ENCODE measurements at places on chromosomes 1 and 21.

- no peak for DNase-seq
Observed at GRCh38 chr1:77991638-77992037, 12.8 kb upstream of the FUBP1 start.

DNA sequence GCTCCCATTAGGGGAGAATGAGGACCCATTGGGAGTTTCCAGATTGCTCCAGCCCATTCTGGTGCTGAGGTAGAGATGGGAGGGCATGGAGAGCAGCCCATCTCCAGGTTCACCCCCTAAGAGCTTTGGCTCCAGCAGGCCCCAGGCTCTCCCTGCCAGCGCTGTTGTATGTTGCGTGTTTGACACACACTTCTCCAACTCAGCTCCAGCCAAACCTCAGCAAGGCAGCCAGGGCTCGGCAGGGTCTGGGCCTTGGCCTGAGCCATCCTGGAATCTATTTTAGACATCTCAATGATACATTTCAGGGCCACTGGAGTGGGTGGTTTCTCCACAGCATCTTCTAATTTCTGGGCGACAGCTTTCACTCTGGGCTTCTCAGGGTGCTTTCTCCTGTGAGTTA is 117.0 kb downstream of the NAV1 start:
- DNase-seq, result no peak

- no peak for DNase-seq
Observed at GRCh38 chr1:185644531-185644930, 89.7 kb upstream of the HMCN1 start.

GRCh38 chr21:28663111-28663693 is 329.5 kb downstream of the LTN1 start:
- no peak for DNase-seq

- no peak for DNase-seq
Observed at GRCh38 chr1:9410737-9411297, 118.1 kb downstream of the SPSB1 start.

- no peak for DNase-seq
Observed at GRCh38 chr1:23629708-23630290, 61.8 kb upstream of the RPL11 start.

GRCh38 chr1:109204484-109204883 is 9.2 kb upstream of the SARS1 start:
- no peak for DNase-seq

DNA sequence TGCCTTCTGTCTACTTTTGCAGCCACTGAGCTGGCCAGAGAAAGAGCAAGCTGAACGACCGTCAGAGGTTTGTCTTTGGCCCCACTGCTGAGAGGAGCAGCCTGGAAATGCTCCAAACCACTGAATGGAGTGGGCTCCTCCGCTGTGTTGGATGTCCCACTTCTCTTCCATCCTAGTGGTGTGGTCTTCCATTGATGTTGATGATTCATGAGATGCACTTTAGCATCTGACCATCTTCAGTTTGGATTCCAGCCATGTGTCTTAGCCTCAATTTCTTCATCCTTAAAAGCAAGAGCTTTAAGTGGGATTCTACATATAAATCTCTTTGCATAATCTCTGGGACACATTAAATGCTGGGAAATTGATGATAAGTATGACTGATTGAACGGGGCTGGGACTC is 276.9 kb downstream of the SIPA1L2 start:
- DNase-seq, result no peak

GRCh38 chr1:99766378-99766800 is at the start of gene FRRS1:
FRRS1 (minus strand) TSS chr1:99766635; CDS start chr1:99748768, 17,867 bp downstream.
- DNase-seq, result peak; percentile 5

DNA sequence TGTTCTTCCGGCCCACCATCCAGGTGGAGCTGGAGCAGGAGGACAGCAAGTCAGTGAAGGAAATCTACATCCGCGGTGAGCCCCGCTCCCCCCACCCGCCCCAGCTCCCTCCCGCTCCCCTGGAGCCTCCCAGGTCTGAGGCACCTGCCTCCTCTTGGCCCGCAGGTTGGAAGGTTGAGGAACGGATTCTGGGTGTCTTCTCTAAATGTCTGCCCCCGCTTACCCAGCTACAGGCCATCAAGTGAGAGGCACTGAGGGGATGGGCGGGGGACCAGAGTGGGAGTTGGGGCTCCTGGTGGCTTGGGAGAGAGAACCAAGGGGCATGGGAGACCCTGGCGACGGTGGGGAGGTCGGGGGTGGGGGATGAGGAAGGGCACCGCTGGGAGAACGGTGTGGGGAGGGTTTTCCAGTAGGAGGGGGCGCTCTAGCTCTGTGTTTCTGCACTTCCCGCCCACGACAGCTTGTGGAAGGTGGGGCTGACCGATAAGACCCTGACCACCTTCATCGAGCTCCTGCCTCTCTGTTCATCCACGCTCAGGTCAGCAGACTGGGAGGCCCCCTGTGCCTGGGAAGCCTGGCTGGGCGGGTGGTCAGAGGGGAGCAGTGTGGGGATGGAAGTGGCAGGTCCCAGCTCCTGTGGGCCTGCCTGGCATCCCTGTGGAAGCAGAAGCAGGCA is 4.2 kb downstream of the LRRC71 start:
- DNase-seq, result no peak

DNA sequence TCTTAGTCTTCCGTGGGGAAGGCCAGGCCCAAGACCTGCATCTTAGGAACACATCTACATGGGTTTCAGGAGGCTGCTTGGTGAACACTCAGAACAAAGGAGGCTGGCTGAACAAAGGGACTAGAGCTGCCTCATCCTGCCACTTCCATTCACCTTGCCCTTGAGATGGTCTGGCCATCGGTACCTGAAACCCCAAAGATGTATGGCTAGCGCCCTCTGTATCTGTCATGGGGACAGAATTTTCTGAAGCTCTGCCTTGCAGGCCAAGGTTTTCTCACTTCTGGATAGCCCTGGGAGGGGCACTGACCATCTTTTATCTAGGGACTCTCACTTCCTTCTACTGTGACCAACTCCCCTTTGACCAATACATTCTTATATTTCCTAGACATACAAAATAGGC is 55.4 kb upstream of the GRIK3 start:
- DNase-seq, result no peak

DNA sequence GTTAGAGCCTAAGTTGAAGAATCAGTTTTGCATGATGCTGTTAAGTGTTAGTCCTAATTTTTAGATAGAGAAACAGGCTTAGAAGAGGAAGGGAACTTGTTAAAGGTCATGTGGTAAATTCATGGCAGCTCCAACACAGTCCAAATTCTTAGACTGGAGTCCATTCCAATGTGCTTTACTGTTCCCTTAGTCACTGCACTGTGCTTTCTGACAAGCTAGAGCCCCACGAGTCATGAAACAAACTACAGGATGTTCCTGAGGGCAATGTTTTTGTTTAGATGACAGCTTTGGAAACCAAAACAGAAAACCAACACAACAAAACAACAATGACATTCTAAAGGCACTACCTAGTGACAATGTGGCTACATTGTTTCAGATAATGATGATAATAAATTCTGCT is 23.1 kb upstream of the RGS4 start:
- DNase-seq, result no peak

Data from substantia nigra (tissue), 51 donors.